RPMI7951 (cell line): ENCODE measurements at places on chromosomes 3 and 15. TPM values are rescaled to one million over a fixed set of nuclear protein-coding genes. Genes with fewer than 3 reads are reported as not detected.
A peak's percentile ranks its signal among the peaks of the same experiment; 100 is the strongest.

DNA sequence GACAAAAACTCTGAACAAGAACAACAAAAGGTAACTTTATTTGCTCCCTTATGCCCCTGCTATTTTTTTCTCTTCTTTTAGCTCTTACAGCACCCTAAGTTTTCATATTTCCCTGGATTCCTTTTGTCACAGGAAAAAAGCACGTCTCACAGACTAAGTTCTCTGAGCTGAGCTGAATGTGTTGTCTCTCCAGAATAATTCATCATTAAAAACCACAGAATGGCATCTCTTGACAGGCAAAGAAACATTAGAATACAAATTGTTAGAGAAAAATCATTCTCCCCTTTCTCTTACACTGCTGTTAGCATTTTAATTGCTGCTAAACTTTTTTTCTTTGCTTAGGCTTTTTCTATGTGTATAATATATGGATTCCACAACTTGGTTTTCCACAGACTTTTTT is 48.7 kb upstream of the SECISBP2L start:
- DNase-seq: no peak

The CILP gene
- total RNA-seq: 0.10 TPM in 1 of 2 replicates, not detected in the other

DNA sequence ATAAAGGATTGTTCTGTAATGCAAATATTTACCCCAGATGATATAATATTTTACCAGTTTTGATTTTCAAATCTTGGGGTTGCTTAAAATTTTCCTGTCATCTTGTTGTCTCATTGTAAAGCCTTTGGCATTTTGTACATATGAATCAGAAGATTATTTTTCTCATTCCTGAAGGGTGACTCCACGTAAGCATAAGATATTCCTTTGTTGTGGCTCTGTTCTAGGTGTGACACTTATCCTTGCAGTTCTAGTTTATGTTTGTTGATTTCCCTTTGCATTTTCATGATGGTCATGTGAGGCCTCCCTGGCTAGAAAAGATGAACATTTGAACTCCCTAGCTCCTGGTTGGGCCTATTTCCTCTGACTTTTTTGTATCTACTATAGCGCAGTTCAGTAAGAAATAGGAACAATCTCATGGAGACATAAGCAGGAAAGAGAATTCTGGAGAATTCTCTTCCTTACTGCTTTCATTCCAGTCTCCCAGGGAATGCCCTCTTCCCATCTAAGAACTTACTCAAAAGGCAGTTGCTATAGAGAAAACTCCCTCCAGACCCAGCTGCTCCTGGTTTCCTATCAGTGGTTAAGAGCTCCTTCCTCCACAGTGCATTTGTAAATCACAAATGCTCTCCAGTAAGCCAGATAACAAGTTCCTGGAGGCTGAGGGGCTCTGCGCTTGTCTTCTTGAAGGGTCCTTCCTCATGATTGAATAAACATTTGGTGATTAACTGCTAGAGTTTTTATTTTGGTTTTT is 124.7 kb downstream of the WNT5A start:
- DNase-seq: peak; percentile 45

DNA sequence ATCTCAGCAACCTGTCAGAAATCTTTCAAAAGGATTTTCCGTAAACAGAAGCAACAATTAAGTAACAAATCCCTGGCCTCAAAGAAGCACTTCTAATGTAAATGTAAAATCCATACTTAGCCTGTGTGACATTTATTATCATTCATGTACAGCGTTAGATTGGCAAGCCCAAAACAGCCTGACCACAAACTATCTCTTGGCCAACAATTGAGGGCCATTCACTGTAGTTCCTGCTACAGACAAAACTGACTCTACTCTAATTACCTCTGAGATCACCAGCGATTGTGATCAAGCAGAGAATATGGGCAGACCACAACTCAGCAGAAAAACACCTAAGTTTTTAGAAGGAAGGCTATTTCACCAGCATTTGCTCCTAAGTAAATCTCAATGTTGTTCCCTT is 9.2 kb downstream of the SHQ1 start:
- no peak for DNase-seq

DNA sequence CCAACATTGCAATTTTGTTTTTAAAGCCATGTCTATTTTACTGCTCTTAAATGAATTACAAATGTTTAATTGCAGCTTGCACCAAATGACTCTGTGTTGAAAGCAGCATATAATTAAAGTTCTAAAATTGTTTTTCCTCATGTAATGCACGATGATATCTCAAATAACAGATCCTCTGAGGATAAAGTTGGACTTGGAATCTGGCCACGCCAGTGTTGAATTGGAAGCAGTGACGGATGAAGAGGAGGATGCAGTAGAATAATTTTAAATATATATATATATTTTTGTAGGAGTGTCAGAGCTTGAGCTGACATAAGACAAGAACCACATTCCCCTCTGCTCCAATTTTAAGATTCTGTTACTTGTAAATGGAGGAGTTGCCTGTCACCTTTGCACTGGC is 406.6 kb upstream of the DPPA4 start:
- no peak for DNase-seq

DNA sequence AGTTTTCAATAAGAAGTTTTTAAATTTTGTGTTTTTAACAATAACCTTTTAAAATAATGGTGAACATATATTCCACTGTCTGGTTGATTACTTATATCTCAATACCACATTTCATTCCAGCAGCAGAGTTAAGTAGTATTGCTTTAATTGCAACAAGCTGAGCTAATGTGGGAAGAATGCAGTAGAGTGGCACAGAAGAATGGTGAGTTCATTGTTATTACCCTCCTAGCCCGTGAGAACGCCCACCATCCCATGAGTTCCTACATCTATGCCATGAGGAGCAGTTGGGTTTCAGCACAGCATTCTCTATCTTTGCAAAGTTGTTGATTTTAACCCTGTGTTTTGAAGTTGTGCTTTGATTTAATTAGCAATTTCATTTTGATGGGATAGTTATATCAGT is 17.8 kb upstream of the NR2E3 start:
- peak; percentile 70 for DNase-seq

- peak; percentile 77 for DNase-seq
Measured at GRCh38 chr15:101121511-101122090, 130.2 kb downstream of the CHSY1 start.

- no peak for DNase-seq
Measured at GRCh38 chr15:68479870-68480269, 47.9 kb upstream of the ITGA11 start.

- peak; percentile 2 for DNase-seq
Measured at GRCh38 chr15:97566961-97567360, 393.5 kb upstream of the ARRDC4 start.

The SH2D7 gene
- total RNA-seq: not detected in 2 replicates

GRCh38 chr3:426072-426471 is 229.5 kb downstream of the CHL1 start:
- no peak for DNase-seq

The SLC35G2 gene
- total RNA-seq: 19.4 and 21.7 TPM in 2 replicates

The SLC22A13 gene
- 0.29 TPM in 1 of 2 replicates, not detected in the other for total RNA-seq

- peak; percentile 26 for DNase-seq
Measured at GRCh38 chr15:43511012-43511885, 6.2 kb upstream of the MAP1A start.

- peak; percentile 81 for DNase-seq
Measured at GRCh38 chr15:94236608-94237007, 5.2 kb downstream of the MCTP2 start.

The STAC gene
- total RNA-seq: 3.7 and 3.9 TPM in 2 replicates

GRCh38 chr3:78112291-78113010 is 1072.6 kb downstream of the ROBO2 start:
- DNase-seq: no peak

- DNase-seq: no peak
Measured at GRCh38 chr15:24607636-24608035, 67.9 kb upstream of the NPAP1 start.

The ARL13B gene
- 13.4 and 18.4 TPM in 2 replicates for total RNA-seq

DNA sequence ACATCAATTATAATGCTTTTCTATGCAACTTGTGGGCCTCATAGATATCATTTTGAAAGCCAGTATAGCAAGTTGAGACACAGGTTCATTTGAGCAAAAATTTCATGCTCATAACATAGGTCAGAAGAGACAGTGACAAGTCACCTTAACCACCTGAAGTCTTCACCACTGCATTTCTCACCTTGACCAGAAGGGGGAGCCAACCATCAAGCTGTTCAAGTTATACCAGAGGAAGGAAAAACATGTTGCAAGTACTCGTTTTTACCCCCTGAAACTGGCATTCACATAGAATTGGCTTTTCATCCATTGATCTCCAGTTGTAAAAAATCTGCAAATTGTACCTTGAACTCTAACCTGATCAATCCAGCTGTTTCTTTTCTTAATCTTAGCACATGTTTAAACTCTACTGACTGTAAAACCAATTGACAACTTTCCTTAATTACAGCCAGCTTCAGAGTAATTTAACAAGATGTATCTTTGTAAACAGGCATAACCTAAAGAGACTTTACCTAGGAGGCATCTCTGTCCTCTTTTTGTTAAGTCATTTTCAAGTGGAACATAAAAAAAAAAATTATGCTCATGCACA is 1.4 kb downstream of the LMOD3 start:
- DNase-seq: peak; percentile 69

- peak; percentile 85 for DNase-seq
Measured at GRCh38 chr15:81163961-81164800, 30.1 kb downstream of the CFAP161 start.

The MASP1 gene
- not detected in 2 replicates for total RNA-seq

GRCh38 chr3:5238545-5238944 is 51.0 kb downstream of the EDEM1 start:
- no peak for DNase-seq

The CMC1 gene
- total RNA-seq: 31.6 and 37.5 TPM in 2 replicates

The GRK7 gene
- 0.10 TPM in 1 of 2 replicates, not detected in the other for total RNA-seq

The PIGZ gene
- total RNA-seq: 2.8 and 4.5 TPM in 2 replicates

DNA sequence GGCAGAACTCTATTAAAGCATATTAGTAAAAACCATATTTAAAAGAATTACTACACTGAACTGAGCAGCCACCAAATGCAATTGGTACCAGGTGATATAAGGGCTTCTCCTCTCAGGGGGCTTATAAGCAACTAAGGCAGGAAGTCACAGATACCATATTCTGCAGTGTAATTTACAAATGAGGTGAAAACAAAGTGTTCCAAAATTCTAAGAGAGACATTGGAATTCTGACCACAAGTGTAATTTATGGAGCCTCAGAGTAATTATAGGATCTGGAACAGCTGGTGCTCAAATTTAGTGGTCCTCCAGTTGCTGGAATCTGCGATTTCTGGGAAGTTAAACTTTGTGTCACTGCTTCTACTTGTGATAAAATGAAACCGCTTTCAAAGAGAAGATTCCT is 3.1 kb upstream of the NR1I2 start:
- DNase-seq: no peak

The ARIH2 gene
- total RNA-seq: 74.0 and 81.8 TPM in 2 replicates

The GOLGA6L10 gene
- total RNA-seq: 0.10 and 0.24 TPM in 2 replicates

DNA sequence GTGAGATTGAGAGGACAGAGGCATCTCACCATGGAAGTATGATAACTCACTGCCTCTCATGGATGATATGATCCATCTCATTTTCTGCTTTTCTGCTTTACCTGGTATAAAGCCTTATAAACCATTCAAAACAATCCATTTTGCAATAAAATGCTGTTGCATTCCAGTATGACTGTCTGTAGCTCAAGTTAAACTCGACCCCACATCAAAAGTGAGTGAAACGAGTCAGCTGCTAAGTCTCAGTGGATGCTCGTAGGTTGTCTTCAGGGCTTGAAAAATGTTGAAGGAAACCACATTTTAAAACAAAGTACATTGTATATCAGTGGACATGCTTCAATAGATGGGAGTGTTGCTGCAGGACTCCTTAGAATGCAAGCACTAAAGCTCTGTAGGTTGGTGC is 839.0 kb downstream of the TUSC7 start:
- no peak for DNase-seq

DNA sequence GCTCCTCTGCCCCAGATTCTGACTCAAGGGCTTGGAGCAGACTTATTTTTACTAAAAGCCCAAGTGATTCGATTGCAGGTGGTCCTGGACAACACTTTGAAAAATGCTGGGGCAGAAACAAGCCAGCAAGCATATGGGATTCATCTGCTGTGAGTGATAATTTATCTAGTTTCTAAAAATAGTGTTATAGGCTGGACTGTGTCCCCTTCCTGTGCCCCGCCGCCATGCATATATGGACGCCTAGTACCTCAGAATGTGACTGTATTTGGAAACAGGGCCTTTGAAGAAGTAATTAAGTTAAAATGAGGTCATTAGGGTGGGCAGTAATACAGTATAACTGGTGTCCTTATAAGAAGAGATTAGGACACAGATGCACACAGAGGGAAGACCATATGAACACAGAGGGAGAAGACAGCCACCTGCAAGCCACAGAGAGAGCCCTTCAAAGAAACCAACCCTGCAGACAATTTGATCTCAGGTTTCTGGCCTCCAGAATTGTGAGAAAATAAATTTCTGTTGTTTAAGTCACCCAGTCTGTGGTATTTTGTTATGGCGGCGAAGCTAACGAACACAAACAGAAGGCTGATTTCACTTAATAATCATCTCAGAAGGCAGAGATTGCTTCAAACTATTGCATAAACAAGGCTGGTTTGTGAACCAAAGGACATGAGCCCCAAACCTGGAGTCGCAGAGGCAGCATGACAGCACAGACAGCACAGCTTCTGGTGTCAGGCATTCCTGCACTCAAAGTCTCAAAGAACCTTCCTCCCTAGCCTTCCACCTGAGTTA is 59.1 kb downstream of the CCNL1 start:
- no peak for DNase-seq

The CX3CR1 gene
- under 0.01 TPM in 1 of 2 replicates, not detected in the other for total RNA-seq

- DNase-seq: peak; percentile 54
Measured at GRCh38 chr3:66378256-66378655, 122.6 kb downstream of the LRIG1 start.
